Activated CD4-positive, alpha-beta T cell treated with anti-CD3 and anti-CD28 coated beads, Interleukin-2, Interleukin-6, amounts not matched to agents 100 ng/mL and 50 ng/mL, durations not matched to agents 16 hours and 8 hours (primary cell): ENCODE measurements at places on chromosomes 6 and 20.

DNA sequence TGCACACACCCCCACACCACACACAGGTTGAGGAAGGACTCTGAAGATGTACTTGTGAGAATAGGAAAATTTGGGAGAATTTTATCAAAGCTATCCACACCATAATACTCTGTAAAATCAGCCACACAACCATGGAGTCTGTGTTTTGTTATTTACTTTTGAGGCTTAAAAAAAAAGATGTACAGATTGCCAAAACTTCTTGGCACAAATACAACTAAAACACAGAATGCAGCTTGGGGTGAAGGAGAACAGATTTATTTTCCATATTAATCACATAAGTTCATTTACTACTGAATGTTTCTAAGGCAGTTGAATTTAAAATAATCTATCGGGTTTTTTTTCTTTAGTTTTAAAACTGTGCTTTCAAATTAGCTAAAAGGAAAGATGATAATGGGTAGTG lies 32.8 kb upstream of the KCNQ5 start:
- no peak for DNase-seq

DNA sequence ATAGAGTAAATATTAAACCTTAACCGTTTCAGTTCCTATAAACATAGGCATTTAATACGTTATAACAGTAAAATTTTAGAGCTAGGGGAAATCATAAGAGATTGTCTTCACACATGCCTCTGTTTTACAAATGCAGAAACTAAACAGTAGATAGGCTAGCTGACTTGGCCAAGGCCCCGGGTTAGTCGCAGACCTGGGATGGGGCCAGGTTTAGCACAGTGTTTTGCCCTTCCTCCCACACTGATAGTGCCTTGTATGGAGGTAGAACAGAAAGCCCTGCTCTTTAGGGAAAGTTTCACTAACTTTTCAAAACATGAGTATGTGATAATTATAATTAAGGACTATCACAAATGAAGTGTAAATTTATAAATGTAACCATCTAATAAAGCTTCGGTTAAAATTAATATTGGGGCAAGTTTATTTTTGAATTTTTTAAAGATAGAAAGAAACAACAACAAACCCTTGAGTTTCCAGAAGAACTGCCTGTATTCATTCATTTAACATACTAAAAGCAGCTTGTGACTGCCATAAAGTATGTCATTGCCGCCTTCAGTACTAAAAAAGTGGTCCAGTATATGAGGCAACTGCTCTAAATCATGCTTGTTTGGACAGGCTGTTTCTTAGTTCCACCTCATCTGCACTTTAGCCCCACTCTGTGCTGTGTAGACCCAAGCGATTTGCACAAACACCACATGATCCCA lies 62.5 kb upstream of the LOC128125822 start:
- DNase-seq = no peak

DNA sequence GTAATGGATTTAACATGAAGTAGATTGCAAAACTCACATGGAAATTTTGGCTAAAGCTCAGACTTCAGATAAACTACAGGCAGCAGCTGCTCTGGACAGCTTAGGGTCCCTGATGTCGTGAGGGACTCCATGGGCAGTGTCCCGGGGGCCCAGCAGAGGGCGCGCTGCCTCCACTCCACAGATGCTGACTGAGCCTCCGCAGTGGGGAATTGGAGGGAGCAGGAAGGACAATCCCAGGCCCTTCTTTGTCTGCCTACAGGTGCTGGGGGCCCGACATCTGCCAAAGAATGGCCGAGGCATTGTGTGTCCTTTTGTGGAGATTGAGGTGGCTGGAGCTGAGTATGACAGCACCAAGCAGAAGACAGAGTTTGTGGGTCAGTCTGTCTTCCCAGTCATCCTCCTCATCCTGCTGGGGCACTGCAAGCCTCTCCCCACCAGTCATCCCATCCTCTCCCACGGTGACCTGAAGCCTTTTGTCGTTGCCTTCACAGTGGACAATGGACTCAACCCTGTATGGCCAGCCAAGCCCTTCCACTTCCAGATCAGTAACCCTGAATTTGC lies 35.9 kb downstream of the PLCG1 start:
- DNase-seq = peak; percentile 66

DNA sequence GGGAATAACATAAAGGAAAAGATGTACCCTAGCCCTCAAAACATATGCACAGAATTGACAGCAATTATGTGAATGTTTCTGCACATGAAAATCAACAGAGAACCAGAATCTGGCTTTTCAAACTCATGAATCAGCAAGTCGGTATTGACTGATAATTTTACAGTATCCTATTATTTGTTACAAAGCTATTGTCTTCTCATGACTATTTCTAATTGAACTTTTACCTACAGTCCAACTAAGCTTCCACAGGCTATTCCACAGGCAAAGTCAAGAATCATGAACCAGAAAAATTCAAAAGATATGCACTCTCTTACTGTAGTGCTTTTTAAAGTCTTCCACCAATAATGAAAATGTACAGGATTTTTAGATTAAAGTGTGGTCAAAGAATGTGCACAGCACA lies 49.1 kb upstream of the DST start:
- DNase-seq = no peak

- no peak for DNase-seq
These were observed 130.0 kb upstream of the BMP5 start for GRCh38 chr6:56005426-56005825.

DNA sequence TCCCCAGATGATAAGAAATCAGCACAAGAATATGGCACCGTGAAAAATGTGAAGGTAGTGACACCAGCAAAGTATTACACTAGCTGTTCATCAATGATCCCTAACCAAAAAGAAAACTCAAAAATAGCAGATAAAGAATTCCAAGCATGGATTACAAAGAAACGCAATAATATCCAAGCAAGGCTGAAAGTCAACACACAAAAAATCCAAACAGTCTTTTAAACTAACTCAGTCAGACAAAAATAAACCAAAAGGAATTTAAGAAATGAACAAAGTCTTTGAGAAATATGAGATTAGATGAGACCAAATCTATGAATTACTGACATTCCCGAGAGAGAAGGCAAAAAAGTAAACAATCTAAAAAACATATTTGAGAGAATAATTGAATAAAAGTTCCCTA lies 976.1 kb upstream of the MAP3K7 start:
- DNase-seq = no peak

- no peak for DNase-seq
These were observed 375.2 kb upstream of the AGPAT4 start for GRCh38 chr6:161649068-161649467.

DNA sequence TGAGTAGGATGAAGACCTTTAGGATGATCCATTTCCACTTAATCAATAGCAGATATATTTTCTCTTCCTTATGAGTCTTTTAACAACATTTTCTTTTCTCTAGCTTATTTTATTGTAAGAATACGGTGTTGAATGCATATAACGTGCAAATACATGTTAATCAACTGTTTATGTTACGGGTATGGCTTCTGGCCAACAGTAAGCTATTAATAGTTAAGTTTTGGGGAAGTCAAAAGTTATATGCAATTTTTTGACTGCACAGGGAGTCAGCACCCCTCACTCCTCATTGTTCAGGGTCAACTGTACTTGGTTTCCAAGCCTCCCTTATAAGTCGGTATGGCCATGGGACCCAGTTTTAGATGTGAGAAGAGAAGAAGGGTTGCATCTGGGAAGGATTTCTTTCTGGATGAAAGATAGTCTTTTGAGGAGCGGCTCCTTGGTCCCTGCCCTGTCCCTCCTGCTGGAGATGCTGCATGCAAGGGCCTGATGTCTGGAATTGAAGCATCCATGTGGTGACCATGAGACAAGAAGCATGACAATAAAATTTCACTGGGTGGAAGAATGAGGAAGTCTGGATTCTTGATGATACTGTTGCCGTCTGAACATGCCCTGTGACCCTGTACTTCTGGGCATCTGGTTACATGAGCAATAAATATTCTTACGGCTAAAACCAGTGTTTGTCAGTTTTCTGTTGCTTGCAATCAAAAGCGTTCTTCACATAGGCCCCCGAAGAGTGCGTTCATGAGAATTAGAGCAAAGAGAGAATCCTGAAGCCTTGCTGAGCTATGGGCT lies 194.7 kb upstream of the PMEPA1 start:
- DNase-seq = no peak

- no peak for DNase-seq
These were observed 77.3 kb downstream of the EPHA7 start for GRCh38 chr6:93341900-93342613.

DNA sequence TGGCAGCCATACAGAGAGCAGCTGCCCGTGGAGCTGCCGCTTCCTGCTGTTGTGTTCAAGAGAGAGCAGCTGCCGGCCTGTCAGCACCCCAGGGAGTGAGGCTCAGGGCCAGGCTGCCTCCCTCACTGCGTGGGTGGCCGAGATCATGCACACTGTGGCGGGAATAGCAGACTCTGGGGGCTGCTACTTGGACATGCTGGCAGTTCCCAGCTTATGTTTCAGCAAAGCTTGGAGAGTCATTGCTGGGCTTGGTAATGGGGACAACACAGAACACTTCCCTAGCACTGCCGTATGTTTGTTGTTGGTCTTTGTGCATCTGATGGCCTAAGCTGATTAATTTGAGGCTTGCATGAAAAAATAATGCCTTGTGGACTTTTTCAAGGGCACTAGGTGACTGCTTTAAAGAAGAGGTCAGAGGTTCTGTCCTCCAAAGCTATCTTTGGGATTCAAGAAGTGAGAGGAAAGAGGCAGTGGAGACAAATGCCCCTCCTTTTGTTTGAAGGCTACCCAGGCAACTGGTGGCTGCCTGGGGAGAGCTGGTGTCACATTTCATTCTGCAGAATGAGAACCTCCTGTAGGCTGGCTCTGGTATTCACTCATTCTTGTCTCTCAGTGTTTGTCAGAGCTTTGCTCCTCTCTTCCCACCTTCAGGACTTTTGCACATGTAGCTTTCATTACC lies 18.8 kb downstream of the MRAP2 start:
- DNase-seq = no peak

- no peak for DNase-seq
These were observed 559.8 kb downstream of the CDH26 start for GRCh38 chr20:60518022-60518421.

GRCh38 chr6:101513181-101513580 lies 119.7 kb downstream of the GRIK2 start:
- no peak for DNase-seq

DNA sequence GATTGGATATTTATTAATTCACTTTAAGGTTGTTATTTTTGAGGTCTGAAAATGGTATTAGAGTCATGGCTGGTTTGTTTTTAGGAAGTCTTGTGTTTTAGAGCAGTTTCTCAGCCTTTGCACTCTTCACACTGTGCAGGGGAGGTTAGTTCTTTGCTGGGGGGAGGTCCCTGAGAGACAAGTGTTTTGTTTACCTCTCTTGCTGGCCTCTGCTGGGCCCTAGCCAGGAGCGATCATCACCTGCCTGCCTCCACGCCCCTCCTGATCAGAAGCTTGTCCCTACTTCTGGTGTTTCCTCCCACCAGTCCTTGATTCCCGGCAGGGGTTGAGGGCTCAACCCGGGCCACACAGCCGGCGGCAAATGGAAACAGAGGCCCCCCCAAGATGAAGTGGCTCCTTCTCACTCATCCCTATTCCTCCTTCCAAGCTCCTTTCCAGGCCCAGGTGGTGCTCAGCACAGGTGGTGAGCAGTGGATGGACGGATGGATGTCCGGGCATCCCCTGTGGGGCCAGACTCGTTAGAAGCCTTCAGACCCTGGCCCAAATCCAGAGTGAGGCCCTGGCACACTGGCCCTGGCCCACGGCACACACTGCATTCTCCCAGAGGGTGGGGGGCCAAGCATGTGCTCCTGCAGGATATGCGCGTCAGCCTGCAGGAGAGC lies 51.3 kb downstream of the GRM4 start:
- DNase-seq = no peak

DNA sequence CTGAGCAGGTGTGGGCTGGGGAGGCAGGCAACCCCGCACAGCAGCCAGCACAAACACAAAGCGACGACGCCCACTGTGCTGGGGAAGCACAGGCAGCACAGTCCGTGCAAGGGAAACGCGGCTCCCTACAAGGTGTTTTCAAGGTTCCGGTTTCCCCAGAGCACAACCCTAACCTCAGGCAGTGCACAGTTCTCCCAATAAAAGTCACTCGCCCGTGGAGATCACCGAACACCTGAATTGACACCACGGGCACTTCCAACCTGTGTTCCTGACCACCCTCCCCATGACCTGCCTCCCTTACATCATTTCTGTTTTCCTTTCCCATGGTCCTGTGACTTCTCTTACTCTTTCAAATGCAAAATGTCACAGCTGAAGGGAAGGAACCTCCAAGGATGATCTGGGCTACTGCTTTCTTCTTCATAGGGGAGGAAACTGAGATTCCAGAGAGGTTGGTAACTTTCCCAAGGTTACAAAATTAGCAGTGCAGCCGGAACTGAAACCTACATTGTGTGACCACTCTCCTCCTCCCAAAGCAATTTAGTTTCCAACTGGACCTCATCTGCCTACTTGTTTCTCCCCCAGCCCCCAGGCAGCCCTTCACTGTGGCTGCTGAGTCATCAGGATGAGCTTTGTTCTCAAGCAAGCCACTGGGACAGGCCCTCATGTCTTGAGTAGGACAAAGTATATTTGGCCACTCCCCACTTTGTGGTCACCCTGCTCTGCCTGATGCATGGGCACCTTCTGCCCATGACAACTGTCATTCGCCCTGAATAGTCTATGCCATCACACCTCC lies 125.3 kb downstream of the ATXN1 start:
- peak; percentile 38 for DNase-seq

- no peak for DNase-seq
These were observed 26.2 kb upstream of the HDAC2 start for GRCh38 chr6:113997116-113997515.

- DNase-seq = no peak
These were observed 38.7 kb upstream of the THEMIS start for GRCh38 chr6:127939442-127940066.

DNA sequence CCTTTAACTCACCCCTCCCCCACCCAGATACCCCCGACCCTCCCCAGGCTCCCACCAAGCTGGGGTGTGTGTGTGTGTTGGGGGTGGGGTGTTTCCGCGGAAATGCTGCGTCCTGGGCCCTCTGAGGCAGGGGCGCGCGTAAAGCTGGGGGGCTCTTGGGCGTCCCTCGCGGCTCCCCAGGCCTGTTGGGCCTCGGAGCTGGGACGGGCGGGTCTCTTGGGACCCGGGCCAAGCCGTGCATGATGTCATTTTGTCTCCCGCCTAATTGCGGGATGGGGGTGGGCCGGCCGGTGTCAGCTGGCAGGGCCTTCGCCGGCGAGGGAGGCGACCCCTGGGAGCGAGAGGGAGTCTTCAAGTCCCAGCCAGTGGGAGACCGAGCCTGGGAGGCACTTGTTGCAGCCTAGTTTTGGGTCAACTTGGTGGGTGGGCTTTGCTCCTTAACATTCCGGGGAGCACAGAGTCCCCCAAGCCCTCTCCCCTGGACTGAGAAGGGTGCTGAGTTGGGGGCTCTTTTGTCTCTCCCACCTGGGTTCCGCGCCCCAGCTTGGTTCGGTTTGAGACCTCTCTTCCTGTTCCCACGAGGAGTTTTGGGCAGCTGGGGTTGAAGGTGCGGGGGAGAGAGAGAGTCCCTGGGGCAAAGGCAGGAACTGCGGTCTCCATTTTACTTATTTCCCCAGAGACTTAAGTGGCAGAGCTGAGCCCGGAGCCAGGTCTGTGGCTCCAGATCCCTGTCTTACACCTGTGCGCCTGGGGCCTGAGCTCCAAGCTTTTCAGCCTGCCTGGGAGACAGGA lies 623 bp downstream of the MYBL2 start:
- DNase-seq = peak; percentile 30

GRCh38 chr6:23441808-23442461 lies 684.1 kb upstream of the NRSN1 start:
- no peak for DNase-seq

GRCh38 chr20:36084897-36085613 lies 69.5 kb upstream of the EPB41L1 start:
- DNase-seq = no peak

GRCh38 chr6:52049252-52050050 lies 38.0 kb downstream of the PKHD1 start:
- peak; percentile 41 for DNase-seq
